CD4-positive, alpha-beta T cell treated with Interleukin-1 beta for 1 hour (primary cell): ENCODE measurements at places on chromosomes 7 and 10.

DNA sequence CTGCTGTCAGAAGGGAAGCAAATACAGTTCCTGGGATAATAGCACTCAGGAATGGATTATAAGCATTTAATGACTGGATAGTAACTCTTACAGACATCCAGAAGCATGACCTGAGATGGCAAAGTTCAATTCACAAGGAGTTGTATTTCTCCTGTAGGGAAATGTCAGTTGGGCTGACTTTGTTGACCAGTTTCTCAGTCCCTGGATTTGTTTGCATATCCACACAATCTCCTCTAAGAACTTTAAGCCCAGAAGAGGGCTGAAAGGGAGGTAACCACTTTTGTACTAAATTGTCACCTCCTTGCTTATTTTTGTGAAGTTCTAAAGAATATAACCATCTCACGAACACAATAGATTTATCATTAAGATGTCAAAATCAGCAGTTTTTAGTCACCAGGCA lies 140.3 kb downstream of the SEMA3D start:
- no peak for DNase-seq

DNA sequence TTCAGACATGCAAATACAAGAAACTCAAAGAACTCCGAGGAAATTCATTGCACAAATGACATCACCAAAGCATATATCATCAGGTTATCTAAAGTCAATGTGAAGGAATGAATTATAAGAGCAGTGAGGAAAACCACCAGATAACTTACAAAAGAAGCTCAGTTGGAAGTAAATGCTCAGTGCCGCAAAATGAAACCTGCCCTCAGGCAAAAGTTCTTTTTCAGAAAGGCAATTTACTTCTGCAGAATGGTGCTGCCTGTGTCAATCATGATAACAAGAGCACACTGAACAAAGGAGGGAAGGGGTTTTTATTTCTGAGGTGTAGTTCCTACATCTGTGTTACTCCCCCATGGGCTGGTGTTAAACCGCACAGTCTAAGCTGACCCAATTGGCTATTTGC lies 550.6 kb upstream of the SEMA3D start:
- no peak for DNase-seq

- no peak for DNase-seq
Measured at GRCh38 chr7:91212582-91212981, 51.7 kb upstream of the FZD1 start.

DNA sequence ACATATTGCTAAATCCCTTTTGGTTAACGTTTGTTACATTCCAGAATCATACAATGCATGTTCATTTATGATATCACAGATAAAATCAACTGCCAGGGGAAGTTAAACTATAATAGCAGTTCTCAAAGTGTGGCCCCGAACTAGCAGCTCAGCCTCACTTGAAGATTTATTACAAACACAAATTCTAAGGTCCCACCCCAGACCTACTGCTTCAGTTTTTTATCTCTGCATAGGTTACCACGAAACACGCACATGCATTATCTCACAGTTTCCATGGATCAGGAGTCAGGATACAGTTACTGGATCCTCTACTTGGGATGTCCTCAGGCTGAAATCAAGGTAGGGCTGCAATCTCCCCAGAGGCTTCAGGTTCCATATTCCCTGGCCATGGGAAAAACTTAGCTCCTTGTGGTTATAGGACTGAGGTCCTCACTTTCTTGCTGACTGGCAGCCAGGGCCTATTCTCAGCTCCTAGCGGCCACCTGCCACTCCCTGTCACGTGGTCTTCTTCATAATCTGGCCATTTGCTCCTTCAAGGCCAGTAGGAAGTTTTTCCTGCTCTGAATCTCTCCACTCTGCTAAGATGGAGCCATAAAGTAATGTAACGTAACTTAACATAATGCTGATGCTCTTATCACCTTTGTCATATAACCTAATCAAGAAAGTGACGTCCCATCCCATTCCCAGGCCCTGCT lies 50.5 kb upstream of the YAE1 start:
- DNase-seq = no peak

- no peak for DNase-seq
Measured at GRCh38 chr10:90816466-90816865, 41.4 kb downstream of the HTR7 start.

- no peak for DNase-seq
Measured at GRCh38 chr10:72637398-72637857, 11.5 kb upstream of the MICU1 start.

GRCh38 chr10:7606951-7607404 lies 59.8 kb downstream of the ITIH5 start:
- DNase-seq = no peak

DNA sequence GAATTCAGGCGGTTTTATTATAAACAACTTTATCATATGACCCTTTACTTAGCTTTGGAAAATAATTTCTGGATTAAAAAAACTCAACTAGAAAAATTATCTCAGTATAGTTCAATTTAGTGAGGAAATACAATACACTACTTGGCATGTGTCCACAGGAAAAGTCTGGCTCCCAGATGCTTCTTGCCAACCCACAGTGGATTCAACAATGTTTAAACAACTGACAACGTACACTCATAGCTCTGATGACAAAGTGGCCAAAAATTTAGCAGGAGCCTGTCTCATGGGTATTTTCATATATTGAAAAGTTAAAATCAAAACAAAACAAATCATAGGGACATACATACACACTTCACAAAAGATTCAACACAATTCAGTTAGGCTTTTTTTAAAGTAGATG lies 158.8 kb downstream of the SKAP2 start:
- DNase-seq = no peak

DNA sequence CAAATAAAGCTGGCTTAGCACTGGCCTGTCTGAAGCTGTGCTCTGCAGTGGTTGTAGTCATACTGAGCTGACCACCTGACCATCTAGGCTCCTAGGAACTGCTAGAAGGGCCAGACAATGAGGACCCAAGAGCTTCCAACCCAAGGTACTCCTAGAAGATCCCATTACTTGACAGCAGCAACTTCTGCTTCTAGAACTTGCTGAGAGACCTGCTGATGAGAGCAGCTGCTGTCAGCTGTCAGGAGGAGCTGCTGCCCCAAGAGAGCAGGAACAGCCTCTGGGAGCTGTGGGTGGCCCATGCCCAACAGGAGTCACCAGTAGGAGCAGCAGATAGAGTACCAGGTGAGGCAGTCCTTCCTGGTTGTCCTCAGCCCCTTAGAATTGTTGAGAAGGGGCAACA lies 70.2 kb downstream of the RBM20 start:
- DNase-seq = no peak

DNA sequence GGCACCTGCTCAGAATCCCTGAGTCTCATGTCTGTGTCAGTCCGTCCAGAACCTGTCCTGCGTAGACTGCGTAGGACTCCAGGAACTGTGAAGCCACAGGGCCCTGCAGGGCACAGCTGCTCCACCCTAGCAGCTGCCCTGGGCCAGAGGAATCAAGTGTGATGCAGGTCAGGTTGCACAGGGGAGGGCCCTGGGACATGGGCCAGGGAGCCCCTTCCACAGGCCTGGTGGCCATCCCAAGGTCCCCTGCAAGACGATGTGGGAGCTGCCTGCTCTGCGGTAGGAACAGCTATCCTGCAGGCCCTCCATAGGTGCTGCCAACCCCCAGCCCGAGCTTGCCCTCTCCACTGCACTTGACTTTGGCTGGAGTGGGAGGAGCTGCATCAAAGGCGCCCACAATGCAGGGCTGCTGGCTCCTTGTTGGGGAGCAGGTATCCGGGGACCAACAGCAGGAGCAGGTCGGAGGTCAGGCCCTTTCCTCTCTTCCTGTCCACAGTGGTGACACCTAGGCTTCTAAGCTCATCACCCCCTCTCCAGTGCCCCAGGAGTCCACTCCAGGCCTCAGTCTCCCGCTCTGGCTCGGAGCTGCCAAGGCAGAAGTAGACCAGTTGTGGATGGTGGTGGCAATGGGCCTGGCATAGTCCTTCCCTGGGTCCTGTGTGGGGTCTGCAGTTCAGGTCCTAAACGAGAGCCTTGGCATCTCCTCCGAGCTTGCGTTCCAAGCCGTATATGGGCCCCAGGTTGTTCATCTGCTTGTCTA lies 149.1 kb downstream of the MAPK8 start:
- no peak for DNase-seq

- DNase-seq = no peak
Measured at GRCh38 chr7:155870334-155871180, 58.3 kb upstream of the SHH start.

- DNase-seq = no peak
Measured at GRCh38 chr7:96612034-96612433, 97.6 kb downstream of the SEM1 start.

DNA sequence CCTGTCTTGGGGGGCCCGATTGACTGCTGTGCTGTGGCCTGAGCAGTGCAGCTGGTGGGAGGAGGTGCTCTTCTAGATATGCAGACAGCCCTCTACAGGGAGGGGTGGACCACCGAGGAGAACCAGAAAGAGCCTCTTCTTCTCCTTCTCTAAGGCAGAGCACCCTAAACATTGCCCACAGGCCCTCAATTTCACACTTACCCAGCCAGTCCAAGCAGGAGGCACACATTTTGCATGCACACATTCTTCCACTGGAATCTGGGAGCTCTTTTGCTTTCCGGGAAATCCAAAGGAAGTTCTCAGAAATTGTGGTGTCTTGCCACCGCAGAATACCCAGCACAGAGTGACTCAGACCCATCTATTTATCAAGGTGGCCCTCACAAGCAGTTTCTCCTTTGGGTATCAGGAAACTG lies 45.8 kb downstream of the EEPD1 start:
- no peak for DNase-seq

GRCh38 chr10:548238-548901 lies 141.1 kb downstream of the DIP2C start:
- no peak for DNase-seq

DNA sequence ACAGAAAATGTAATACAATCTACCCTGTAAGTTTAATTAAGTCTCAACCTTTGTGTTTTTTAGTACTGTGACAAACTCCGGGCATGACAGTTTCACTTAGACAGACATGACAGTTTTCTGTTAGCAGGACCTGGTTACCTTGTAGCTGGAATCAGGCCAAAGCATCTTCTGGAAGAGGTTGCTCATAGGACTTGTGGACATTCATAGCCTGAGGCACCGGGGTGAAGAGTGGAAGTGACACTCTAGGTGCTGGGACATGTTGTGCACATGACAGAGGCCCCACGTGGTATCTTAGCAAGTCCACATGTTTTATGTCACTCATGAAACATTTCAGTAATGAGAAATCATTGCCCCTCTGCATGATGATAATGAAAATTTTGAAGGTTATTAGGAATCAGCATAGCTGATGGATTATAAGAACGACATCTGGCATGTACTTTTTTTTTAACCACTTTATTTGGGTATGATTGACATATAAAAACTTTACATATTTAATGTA lies 441.4 kb downstream of the CNTNAP2 start:
- DNase-seq = no peak

- peak; percentile 72 for DNase-seq
Measured at GRCh38 chr10:79293841-79294581, 53.3 kb upstream of the PPIF start.

- no peak for DNase-seq
Measured at GRCh38 chr7:158494162-158494586, 93.4 kb downstream of the PTPRN2 start.

- DNase-seq = no peak
Measured at GRCh38 chr10:12631787-12632562, 282.6 kb downstream of the CAMK1D start.

- no peak for DNase-seq
Measured at GRCh38 chr10:44240584-44241205, 144.2 kb downstream of the CXCL12 start.

- no peak for DNase-seq
Measured at GRCh38 chr7:131145026-131145425, 182.7 kb upstream of the MKLN1 start.

- no peak for DNase-seq
Measured at GRCh38 chr10:8445353-8445752, 390.9 kb downstream of the GATA3 start.

GRCh38 chr10:102779680-102780526 lies 36.2 kb downstream of the WBP1L start:
- DNase-seq = no peak

DNA sequence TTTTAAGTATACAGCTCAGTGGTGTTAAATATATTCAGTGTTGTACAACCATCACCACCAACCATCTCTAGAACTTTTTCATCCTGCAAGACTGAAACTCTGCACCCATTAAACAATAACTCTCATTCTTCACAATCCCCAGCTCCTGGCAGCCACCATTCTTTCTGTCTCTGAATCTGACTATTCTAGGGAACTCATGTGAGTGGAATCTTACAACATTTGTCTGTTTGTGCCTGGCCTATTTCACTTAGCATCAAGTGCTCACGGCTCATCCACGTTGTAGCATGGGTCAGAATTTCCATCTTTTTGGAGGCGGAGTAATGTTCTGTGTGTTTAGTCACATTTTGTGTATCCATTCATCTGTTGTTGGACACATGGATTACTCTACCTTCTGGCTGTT lies 40.8 kb upstream of the PFKFB3 start:
- DNase-seq = no peak

DNA sequence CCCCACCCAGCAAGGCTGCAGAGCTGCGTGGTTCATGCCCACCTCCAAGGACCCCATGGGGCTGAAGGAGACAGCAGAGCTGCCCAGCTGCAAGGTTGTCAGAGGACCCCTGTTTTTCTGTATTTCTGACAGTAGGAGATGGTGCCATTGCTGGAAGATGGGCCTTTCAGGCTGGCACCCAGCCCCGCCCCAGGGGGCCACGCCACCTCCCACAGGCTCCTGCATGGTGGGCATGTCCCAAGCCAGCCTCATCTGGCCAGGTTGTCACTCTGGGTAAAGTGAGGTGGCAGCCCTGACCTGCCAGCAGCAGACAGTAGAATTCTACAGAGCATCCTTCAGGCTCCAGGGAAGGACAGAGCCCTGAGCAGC lies 75.5 kb upstream of the RET start:
- no peak for DNase-seq

DNA sequence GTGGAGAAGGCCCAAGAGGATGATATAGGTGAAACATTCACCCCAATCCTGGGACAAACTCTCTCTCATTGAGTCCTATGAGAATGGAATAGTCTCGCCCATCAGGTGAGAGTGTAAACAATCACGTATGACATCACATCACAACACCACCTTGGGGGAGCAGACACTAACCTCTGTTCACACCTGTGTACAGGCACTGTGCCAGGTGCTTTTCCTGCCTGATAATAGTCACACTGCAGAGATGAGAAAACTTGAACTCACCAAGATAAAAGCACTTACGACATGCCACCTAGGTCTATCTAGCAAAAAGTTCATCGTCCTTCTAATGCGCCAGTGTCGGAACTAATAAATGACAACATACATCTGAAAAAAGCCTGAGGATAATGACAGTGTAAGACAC lies 187.8 kb downstream of the FAM107B start:
- DNase-seq = peak; percentile 90
